Tongue (tissue), 3 donors: ENCODE measurements at places on chromosomes 4 and X. TPM values are rescaled to one million over a fixed set of nuclear protein-coding genes. Genes with fewer than 3 reads are reported as not detected.

The SPIN2A gene
- 0.41 TPM for total RNA-seq

The MAGEA2 gene
- not detected for total RNA-seq

The SERTM2 gene
- 7.9 TPM for total RNA-seq

The SMS gene
- total RNA-seq: 75.7 TPM

The ELK1 gene
- 16.2 TPM for total RNA-seq

The VSIG4 gene
- total RNA-seq: 6.4 TPM
